Activated CD4-positive, alpha-beta T cell treated with anti-CD3 and anti-CD28 coated beads for 36 hours (primary cell): ENCODE measurements at places on chromosomes 3 and 15. TPM values are rescaled to one million over a fixed set of nuclear protein-coding genes. Genes with fewer than 3 reads are reported as not detected.

- no peak for DNase-seq
Measured at GRCh38 chr3:57112206-57112605, 51.7 kb downstream of the SPATA12 start.

SMCO1 gene
- not detected for total RNA-seq

P2RY12 gene
- total RNA-seq, result not detected

GRCh38 chr3:95438274-95438673 is 1375.4 kb downstream of the NSUN3 start:
- DNase-seq, result no peak

DNA sequence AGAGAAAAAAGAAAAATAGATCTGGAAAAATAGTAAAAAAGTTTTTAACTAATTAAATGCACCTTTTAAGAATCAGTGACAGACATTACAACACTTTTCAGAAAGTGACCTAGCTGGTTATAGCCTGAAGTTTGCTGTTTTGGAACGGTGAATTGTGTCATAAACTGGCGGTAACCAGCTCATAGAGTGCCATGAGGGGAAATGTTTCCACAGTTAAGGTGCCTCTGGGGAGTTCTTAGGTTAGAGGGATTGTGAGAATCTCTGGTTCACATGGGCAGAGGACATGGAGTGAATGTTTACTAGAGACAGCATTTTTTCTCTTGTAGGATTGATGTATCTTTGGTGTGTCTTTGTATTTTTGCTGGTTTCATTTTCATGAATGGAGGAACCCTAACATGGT is 2.8 kb downstream of the TBC1D23 start:
- DNase-seq, result no peak

GRCh38 chr3:30986551-30986950 is 92.1 kb upstream of the GADL1 start:
- DNase-seq, result no peak

GRCh38 chr15:88302373-88302772 is 45.8 kb upstream of the NTRK3 start:
- DNase-seq, result no peak

GRCh38 chr15:79820176-79820575 is 76.6 kb downstream of the MTHFS start:
- DNase-seq, result no peak

- no peak for DNase-seq
Measured at GRCh38 chr3:105976196-105976595, 107.4 kb upstream of the CBLB start.

GOLGA8A gene
- 147 TPM for total RNA-seq

GRCh38 chr3:13501056-13501455 is 20.9 kb downstream of the HDAC11 start:
- no peak for DNase-seq

- no peak for DNase-seq
Measured at GRCh38 chr15:43808960-43809678, 8.7 kb downstream of the HYPK start.

NOX5 gene
- total RNA-seq, result not detected

GOLGA6L7 gene
- not detected for total RNA-seq

DNA sequence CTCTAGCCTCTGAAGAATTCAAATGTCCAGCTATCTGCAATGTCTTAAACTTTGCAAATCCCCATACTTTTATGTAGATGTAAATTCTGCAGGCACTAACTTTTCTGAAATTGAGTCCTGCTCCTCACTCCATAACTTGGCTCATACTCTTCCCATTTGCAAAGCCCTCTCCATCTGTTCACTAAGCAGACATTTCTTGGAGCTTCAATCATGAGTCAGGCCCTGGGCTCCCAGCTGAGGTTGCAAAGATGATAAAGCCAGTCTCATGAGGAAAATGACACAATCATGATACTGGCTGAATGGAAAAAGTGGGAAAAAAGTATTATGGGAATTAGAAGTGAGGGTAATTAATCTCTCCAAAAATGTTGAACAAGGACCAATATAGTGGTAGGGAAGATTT is 507.6 kb downstream of the NR2F2 start:
- DNase-seq, result no peak

SLC51A gene
- not detected for total RNA-seq

TMIE gene
- 1.5 TPM for total RNA-seq

GRCh38 chr3:113105093-113105449 is 106.3 kb upstream of the BOC start:
- no peak for DNase-seq

DNA sequence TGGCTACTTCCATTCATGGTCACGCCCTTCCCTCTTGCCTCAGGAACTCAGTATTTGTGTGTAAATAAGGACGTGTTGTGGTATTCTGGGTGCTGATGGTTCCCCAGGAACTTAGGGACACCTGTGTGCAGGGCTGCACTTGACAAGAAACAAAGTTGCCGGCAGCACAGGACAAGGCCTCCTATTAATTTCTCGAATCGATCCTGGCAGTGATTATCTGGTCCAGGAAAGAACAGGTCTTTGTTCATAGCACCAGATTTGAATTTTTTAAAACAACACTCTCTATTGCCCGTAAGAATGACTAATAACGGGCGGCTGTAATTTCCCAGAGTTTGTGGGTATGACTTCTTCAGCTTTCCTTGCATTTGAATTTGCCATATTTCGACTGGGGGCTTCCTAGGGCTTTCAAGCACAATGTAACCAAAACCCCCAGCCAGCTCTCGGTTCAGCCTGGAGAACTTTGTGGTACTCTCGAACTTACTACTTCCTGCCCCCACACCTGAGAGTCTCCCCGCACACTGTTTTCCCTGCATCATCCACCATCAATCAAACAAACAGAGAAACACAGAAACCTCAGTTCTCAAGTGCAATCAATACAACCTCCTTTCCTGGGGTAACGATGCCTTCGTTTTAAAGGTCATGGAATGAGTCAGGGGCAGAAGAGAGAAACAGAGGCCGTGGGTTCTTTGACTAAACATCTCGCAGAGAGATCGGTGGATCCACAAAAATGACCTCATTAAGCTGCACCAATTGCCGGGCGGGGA is 241.7 kb upstream of the ICE2 start:
- DNase-seq, result peak; percentile 84

DNA sequence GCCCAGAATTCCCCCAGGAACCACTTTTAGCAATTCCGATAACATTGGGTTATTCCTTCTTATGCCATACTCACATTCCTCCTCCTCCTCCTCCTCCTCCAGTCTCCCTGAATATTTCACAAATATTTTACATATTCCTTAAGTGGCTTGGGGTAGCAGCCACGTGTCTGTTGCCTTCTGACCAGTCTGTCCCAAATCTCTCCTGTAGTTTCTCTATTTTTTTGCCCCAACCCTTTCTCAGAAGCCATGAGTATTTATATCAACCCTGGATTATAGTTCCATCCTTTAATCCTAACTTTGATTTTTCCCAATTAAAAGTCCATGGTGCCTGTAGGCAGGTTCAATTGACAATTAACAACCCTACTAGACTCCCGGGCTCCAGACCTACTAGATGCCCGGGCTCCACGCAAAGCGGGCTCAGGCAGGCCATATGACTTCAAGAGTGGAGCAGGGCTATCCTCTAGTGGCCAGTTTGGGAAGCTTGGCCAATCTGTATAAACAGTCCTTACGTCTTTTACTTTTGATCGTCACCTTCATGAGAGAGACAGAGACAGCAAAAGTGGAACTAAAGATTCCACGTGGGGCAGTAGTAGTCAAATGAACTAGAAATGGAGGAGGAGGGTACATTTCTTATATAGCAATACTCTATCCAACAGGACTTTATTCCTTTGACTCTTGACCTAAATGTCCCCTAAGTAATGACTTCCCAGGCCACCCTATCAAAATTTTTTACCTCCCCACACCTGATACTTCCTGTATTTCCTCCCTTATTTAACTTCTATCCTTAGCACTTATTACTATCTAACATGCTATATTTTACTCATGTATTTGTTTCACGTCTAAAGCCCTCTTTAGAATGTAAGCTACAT is 69.7 kb downstream of the USF3 start:
- DNase-seq, result peak; percentile 39
